Esophagus squamous epithelium (tissue), 5 donors: ENCODE measurements at places on chromosomes 2 and 18.
A peak's percentile ranks its signal among the peaks of the same experiment; 100 is the strongest.

DNA sequence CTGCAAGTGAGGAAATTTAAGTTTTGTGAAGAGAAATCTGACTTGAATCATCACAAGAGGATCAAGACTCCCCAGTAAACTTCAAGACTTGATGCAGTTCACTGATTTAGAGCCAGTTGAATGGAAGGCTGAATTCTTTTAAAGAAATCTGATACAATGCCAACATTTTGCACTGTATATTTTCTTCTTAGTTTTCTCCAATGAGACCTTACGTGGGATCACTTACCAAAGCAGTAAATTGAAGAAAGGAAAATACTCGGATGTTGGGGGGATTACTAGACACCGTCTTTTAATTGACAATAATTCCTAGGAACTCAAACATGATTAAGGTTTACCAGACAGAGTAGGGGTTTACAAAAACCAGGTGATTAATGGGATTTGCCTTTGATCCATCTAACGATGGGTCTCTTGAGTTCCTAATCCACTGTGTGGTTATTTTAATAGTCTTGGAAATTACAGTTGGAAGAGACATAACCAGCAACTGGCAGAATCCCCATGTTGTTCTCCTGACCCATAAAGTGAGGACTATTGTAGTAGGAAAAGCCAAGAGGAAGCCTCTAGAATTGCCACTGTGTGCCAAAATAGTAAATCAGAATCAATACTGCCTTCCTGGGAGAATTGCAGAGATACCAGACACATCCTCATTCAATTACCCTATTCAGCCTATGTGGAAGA lies 354.5 kb downstream of the PID1 start:
- no peaks in the 10 kb centered on the region for H3K27me3 ChIP-seq
- no peak for DNase-seq
- no peak overlapping the region for H3K27ac ChIP-seq

DNA sequence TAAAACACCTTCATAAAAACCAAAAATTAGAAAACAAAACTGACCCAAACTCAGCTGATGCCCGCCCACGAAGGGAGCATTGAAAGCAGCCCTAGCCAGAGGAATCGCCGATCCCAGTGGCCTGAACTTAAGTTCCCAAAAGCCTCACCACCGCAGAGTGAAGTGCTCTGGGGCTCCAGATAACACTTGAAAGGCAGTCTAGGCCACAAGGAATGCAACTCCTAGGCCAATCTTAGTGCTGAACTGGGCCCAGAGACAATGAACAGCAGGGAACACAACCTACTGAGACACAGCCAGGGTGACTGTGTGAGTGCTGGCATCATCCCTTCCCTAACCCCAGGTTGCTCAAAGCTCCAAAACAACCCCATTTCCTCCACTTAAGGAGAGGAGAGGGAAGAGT lies 59.6 kb upstream of the CHN1 start:
- no peaks in the 10 kb centered on the region for H3K4me1 ChIP-seq
- peaks cover 17% of the 10 kb centered on the region for H3K36me3 ChIP-seq
- H3K4me3 ChIP-seq: no peak overlapping the region
- no peaks in the 10 kb centered on the region for H3K27me3 ChIP-seq

DNA sequence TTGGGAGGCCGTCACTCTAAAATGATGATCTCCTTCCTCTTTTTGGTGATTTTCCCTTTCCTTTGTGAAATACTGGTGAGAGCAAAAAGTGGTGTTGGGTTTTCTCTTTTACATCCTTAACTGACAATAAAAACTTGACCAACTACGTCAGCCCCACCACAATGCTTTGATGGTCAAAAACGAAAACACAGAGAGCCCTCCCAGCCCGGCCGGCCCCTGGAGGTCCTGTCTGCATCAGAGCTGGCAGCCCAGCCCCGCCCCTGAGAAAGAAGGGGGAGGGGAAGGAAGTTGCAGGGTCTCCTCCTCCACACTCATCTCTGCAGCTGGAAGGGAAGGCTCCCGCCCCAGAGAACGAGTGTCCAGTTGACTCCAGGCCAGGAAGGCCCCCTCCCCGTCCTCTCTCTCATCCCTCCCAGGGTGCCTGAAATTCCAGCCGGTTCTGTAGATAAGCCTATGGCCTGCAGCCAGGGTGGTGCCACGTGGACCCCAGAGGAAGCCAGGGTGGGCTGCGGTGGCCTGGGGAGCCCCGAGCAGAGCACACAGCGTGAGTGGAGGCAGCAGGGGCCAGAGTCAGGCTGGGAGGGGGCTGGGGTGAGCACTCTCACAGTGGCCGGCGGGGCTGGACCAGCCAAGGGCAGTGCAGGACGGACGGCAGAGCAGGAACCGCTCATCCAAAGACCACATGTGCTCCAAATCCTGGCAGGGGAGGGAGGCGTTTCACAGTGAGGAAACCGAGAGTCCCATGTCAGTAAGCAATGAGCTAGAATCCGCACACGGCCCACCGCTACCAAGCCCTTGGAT lies 19.8 kb downstream of the BIN1 start:
- H3K27me3 ChIP-seq: no peaks in the 10 kb centered on the region
- DNase-seq: no peak
- H3K4me1 ChIP-seq: peaks cover 63% of the 10 kb centered on the region
- H3K36me3 ChIP-seq: no peaks in the 10 kb centered on the region
- H3K4me3 ChIP-seq: no peak overlapping the region
- H3K27ac ChIP-seq: peak overlapping the region; percentile 76

GRCh38 chr2:33214436-33214835 lies 262.0 kb upstream of the RASGRP3 start:
- H3K27me3 ChIP-seq: no peaks in the 10 kb centered on the region
- no peaks in the 10 kb centered on the region for H3K36me3 ChIP-seq
- H3K4me1 ChIP-seq: no peaks in the 10 kb centered on the region
- H3K27ac ChIP-seq: no peak overlapping the region
- no peak overlapping the region for H3K4me3 ChIP-seq

GRCh38 chr2:237025090-237025865 lies 60.4 kb upstream of the COPS8 start:
- DNase-seq: no peak
- H3K4me1 ChIP-seq: peaks cover 7% of the 10 kb centered on the region
- H3K4me3 ChIP-seq: no peak overlapping the region
- no peaks in the 10 kb centered on the region for H3K27me3 ChIP-seq

DNA sequence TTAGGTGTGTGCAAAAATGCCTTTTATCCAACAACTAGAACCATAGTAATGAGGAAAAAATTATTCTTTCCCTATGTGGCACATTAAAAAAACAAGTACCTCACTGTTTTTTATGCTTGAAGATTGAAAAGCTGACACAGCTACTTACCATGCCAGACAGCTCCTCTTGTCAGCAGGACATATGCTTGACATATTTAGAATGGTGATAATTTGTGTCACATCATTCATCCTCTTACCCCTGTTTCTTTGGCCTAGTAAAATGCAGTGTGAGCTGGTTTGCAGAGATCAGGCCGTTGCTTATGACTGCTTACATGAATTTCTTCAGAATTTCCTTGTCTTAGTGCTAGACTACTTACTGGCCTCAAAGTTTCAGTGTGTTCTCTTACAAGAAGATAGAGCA lies 869.9 kb downstream of the LRP1B start:
- H3K27me3 ChIP-seq: no peaks in the 10 kb centered on the region
- no peak overlapping the region for H3K4me3 ChIP-seq
- DNase-seq: no peak
- H3K27ac ChIP-seq: no peak overlapping the region

- no peaks in the 10 kb centered on the region for H3K36me3 ChIP-seq
- no peak overlapping the region for H3K4me3 ChIP-seq
- no peaks in the 10 kb centered on the region for H3K4me1 ChIP-seq
- peak overlapping the region; percentile 42 for H3K27ac ChIP-seq
Measured at GRCh38 chr2:189254268-189254883, 74.8 kb upstream of the COL5A2 start.

DNA sequence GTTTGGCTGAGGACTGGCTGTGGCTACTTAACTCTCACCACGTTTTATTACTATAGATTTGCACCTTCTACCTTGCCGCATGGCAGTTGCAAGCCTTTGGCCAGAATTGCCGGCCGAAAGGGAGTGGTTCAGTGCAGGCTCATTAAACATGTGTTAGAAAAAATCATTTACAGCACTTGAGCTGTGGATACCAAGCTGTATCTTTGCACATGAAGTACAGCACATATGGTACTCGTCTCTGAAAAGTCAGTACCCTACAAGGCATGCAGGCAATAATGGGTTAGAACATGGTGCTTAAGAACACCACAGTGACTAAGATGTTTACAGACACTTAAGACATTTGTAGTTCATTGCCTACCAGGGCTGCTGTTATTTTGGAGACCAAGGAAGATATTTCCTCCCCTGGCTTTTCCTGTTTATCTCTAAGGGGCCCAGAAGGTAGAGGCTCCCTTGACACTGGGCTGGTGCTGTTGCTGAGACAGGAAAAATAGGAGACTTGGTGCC lies 103.1 kb downstream of the ZNF532 start:
- H3K36me3 ChIP-seq: no peaks in the 10 kb centered on the region
- H3K27ac ChIP-seq: peak overlapping the region; percentile 24
- no peak for DNase-seq

DNA sequence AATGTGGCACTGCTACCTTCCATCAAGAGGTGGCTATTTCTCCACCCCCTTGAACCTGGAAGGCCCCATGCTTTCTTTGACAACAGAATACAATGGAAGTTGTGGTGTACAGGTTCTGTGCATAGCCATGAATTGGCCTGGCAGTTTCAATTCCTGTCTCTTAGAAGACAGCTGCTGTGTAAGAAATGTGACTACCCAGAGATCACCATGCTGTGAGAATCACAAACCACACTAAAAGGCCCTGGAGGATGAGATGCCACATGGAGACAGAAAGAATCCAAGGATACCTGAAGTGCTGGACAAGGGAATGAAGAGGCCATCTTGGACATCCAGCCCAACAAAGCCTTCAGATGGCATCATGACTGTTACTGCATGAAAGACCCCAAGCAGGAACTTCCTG lies 47.7 kb upstream of the EHBP1 start:
- H3K4me1 ChIP-seq: peaks cover 44% of the 10 kb centered on the region
- H3K36me3 ChIP-seq: no peaks in the 10 kb centered on the region
- H3K27ac ChIP-seq: no peak overlapping the region

GRCh38 chr2:1222056-1222455 lies 191.2 kb upstream of the TPO start:
- H3K27me3 ChIP-seq: no peaks in the 10 kb centered on the region
- H3K4me1 ChIP-seq: no peaks in the 10 kb centered on the region
- no peak overlapping the region for H3K27ac ChIP-seq
- DNase-seq: no peak
- H3K36me3 ChIP-seq: no peaks in the 10 kb centered on the region

DNA sequence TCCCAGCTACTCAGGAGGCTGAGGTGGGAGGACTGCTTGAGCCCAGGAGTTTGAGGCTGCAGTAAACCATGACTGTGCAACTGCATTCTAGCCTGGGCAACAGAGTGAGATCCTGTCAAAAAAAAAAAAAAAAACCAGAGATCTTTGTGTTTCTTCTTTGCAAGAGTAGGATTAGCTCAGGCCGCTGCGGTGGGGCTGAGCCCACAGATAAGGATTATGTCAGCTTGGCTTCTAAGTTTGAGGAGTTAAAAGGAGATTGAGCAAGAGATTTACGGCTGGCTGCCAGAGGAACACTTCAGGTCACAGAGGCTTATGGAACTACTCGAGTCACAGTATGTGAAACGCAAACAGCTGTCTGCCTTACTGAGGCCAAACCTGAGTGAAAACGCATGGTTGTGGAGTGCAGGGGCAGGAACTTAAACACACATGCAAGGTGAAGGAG lies 146.7 kb upstream of the L3MBTL4 start:
- H3K36me3 ChIP-seq: no peaks in the 10 kb centered on the region
- peaks cover 9% of the 10 kb centered on the region for H3K4me1 ChIP-seq
- H3K4me3 ChIP-seq: no peak overlapping the region

DNA sequence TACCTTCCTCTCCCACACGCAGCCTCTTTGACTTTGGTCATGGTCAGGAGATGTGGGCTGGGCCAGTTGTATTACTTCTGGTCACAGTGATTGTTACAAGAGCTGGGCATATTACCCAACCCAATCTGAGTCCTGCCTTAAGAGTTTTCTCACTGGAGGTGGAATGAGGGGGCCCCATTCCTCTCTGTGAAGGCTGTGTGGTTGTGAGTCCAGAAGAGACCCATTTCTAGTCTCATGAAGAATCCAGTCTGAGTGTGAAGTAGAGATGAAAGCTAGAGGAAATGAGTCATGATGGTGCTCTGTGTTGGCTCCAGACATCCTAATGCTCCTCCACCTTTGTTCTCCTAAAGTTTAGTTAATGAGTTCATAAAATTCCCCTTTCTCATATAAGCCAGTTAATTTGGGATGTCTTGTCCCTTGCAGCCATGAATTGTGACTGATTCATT lies 50.8 kb upstream of the RASGRP3 start:
- DNase-seq: no peak
- H3K4me3 ChIP-seq: no peak overlapping the region
- H3K27ac ChIP-seq: no peak overlapping the region
- no peaks in the 10 kb centered on the region for H3K27me3 ChIP-seq

- H3K36me3 ChIP-seq: no peaks in the 10 kb centered on the region
- H3K27ac ChIP-seq: no peak overlapping the region
- peaks cover 22% of the 10 kb centered on the region for H3K4me1 ChIP-seq
- peaks cover 3% of the 10 kb centered on the region for H3K27me3 ChIP-seq
Measured at GRCh38 chr2:109148117-109148746, 19.2 kb downstream of the SH3RF3 start.

GRCh38 chr2:134319596-134320254 lies 65.9 kb downstream of the MGAT5 start:
- H3K27me3 ChIP-seq: no peaks in the 10 kb centered on the region
- H3K4me3 ChIP-seq: no peak overlapping the region
- no peak for DNase-seq
- peaks cover 29% of the 10 kb centered on the region for H3K4me1 ChIP-seq

DNA sequence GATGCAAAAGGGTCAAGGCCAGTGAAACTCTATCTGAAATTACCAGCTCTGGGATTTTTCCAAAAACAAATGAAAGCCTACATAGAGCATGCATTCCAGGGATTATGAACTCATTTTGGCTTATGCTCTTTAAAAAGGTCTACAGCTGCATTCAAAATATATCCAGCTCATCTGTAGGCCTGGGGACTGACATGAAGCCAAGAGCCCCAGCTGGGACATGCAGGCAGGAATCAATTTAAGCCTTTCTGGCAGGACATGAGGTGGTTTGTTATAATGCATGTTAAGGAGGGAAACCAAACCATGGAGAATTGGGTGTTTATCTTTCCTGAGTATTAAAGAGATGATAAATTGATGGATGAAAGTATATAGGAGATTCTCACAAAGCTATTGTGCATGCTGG lies 164.5 kb downstream of the RBM43 start:
- no peak overlapping the region for H3K27ac ChIP-seq
- H3K4me3 ChIP-seq: no peak overlapping the region

DNA sequence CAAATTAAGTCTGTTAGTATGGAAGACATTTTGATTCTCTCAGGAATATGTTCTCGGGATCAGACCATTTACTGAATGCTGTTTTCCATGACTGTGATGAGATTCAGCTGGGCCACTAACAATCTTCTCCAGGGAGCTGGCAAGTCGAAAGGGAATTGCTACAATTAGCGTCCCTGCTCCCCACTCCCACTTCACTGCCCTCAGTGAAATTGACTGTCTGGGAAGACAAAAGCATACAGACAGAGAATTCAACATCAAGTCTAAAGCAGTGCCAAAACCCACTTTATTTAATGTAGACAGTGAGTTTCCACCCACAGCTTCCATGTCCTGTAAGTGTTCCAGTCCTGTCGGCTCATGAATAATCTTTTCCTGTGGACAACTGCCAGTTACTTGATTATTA lies 34.0 kb upstream of the COL3A1 start:
- no peak overlapping the region for H3K4me3 ChIP-seq
- no peaks in the 10 kb centered on the region for H3K36me3 ChIP-seq
